ENCODE measurements at places on chromosomes 6 and 20.

- no peak for DNase-seq
Observed at GRCh38 chr6:53250176-53251032, 98.3 kb downstream of the ELOVL5 start.

DNA sequence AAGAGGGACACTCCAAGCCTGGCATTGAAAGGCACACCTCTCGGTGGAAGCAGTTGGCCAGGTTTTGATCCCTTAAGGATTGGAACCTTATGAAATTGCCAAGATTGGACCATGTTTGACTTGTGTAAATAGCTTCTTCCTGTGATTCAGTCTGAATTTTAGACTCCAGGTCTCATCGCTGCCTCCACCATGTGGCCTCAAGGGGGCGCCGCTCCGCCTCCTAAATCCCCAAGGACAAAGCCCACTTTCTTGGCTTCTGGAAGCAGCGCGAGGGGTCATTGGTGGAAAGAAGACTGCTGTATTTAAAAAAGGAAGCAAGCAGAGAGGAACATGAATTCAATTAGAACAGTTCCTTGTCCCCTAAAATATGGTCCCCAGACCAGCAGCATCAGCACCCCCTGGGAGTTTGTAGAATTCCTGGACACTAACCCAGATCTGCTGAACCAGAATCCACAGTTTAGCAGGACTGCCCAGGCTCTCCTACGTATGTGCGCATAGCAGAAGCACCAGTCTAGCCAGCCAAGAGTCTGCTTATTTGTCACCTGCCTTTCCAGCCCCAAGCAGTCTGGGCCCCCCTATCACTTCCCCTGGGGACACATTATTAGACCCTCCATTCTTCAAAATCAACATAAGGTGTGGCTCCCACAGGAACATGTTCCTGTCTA is 108.5 kb downstream of the LY86 start:
- DNase-seq: peak; percentile 36

GRCh38 chr6:144063246-144063743 is 32.1 kb downstream of the SF3B5 start:
- no peak for DNase-seq

DNA sequence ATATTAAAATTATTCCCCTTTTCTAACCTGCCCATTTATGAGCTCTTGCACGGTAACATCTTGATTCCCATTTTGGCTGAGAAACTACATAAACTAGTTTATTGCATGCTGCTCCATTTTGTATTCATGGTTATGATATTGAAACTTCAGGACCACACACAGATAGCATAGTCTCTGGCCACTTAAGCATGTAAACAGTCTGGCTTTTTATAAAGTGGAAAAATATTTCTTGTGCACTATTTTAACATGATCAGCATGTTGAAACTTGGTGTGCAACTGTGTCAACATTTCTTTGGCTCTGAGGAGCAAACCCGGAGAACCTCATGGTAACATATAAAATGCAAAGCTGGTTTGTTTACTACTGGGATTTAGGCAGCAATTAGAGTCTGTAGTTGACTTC is 70.7 kb downstream of the SLX4IP start:
- peak; percentile 75 for DNase-seq

DNA sequence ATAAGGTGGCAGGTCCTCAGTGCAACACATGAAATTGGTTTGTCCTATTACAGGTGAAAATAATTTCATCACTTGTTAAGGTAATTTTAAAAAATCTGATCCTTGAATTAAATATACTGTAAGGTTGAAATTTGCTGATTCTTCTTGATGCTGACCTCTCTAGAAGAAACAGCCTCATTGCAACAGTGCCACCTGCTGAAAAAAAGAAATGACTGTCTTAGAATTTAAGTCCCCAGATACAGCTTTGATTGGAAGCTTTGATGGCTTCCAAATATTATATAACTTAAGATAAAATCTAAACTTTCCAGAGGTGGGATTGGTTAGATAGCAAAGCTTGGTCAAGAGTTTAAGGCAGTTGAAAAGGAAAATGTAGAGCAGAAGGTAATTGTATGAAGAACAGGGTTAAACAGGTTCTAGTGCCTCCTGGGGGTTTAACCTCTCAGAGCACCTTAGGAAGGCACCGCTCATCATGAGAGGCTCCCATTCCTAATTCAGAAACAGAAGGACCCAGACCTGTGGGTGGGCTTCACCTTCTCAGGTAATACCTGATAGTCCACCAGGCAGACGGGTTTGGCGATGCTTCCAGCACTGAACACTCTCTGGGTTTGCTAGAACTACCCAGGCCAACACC is 401.0 kb downstream of the PAX1 start:
- DNase-seq: peak; percentile 40

DNA sequence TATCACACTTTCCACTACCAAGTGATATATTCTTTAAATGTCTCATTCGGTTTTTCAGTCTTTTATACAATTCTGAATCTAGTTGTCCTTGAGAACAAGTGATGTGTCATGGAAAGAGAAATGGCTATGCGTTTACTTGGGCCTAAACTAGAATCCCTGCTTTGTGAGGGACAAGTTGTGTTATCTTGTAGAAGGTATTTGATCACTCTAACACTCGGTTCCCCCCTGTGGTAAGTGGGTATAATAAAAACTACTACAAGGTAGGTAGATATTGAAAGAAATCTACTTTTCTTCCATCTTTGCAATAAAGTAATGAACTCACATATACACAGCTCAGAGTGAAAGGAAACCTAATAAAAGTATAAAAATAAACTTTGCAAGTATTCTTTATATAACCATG is 108.9 kb downstream of the MANEA start:
- no peak for DNase-seq

- no peak for DNase-seq
Observed at GRCh38 chr6:8229915-8230756, 127.8 kb upstream of the EEF1E1 start.

DNA sequence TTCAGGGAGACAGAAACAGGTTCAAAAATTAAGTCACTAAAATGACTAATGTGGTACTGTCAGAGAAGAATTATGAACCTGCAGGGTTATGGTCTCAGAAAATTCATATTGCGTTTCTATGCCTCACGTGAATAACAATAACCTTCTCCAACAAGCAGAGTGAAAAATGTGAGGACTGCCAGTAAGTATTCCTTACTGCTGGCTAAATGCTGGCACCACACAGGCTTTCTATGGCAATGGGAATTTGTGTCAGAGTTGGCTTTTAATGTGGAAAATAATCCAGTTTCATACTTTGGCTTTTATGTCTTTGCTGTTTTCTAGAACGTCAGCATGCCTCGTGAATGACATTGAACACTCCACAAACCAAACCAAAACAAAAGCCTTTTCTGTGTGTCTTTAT is 656.0 kb downstream of the KIF16B start:
- no peak for DNase-seq
